Activated CD4-positive, alpha-beta T cell treated with anti-CD3 and anti-CD28 coated beads for 4 hours (primary cell): ENCODE measurements at places on chromosomes 3 and 15.

DNA sequence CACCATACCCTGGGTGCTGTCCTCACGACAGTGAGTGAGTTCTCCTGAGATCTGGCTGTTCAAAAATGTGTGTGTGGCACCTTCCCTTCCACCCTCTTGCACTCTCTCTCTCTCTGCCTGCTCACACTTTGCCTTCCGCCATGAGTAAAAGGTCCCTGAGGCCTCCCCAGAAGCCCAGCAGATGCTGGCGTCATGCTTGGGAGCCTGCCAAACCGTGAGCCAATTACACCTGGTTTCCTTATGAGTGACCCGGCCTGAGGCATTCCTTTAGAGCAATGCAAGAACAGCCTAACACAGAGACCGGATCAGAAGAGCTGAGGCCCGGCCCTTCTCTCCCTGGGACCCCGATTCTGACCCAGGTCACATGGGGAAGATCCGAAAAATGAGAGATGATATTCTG lies 15.4 kb downstream of the TMEM44 start:
- no peak for DNase-seq

GRCh38 chr15:57675481-57676181 lies 30.9 kb upstream of the POLR2M start:
- no peak for DNase-seq

GRCh38 chr15:70156671-70157271 lies 59.1 kb upstream of the TLE3 start:
- DNase-seq: no peak

DNA sequence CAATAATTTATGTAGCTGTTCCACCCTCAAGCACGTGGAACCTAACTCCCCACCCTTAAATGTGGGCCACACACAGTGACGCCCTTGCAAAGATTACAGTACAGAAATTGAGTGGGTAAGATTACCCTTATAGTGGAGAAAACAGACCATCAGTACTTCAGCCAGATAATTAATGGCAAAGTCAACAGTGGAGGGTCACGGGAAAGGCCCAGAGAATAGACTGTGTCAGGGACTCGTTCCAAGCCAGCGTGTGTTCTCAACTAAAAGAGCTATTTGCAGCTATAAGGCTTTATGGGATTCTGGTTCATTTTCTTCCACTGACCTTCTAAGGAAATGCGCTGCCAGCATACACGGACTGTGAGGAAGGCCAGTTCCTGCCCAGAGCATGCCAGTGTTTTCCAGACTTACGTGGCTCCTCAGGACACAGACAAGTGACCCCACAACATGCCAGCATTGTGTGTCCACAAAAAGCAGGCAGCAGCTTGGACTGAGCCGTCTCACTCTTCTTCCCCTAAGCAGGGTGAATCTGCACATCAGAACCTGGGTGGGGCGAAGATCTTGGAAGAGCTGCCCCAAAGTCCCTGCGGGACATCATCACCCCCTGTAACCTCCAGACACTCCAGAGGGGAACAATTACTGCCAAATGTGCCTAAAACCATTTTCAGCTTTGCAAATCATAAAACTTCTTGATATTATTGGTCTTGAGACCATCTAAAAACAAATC lies 428.5 kb downstream of the OCA2 start:
- no peak for DNase-seq
